ENCODE measurements at places on chromosomes 5 and 9.

GRCh38 chr5:39578887-39579497 lies 154.2 kb upstream of the DAB2 start:
- DNase-seq: no peak

- no peak for DNase-seq
Observed at GRCh38 chr5:82748688-82749460, 328.3 kb downstream of the TMEM167A start.

- no peak for DNase-seq
Observed at GRCh38 chr5:71893451-71893850, 174.4 kb downstream of the CARTPT start.

DNA sequence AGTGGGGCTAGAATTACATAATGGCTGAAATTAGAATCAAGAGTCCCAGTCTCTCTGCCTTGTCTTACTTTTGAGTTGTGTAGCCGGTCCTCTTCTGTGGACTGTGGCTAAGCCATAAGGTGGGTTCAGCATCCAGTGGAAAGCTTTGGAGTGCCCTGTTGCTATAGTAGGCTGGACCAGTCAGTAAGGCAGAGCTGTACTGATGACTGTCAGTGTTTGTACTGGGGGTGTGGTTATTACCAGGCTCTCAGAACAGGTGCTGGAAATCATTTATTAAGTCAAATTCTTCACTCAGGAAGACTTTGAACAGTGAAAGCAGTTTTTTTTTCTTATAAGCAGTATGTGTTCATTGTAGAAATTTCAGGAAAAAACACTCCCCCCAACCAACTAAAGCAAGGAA lies 129.4 kb downstream of the ZSWIM6 start:
- no peak for DNase-seq

DNA sequence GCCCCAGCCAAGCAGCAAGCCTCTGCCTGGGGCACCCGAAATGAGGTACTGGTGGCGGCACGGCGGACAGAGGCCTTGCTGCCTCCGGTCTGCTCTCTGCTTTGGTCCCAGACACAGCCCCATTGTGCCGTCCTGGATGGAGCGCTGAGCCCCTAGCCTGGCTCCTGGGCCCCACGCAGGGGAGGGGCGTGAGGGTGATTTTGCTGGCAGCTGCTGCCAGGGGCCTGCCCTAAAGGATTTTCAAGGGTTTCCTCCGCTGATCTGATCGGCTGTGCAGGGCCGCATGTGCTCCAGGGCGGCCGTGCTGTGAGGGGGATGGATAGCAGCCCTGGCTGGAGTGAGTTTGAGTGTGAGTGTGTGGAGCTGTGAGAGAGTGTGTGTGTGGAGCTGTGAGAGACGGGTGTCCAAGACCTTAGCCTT lies 1.3 kb downstream of the GPSM1 start:
- no peak for DNase-seq

- DNase-seq: no peak
Observed at GRCh38 chr5:17619354-17619753, 9.2 kb downstream of the TAF11L12 start.

DNA sequence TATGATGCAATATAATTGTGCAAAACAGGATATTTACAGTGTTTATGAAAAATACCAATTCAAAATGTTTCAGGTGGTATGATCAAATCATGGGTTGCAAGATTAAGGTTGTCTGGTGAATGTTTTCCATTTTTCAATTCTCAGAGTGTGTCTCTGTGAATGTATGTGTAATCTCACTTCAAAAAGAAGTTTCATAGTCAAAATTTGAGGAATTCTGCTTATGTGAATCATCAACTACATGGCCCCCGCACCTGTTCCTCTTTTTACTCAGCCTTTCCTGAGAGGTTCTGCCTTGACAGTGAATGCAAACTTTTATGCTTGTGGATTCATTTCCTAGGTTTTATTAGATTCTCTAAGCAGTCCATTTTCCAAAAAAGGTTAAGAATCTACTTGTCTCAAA lies 32.1 kb downstream of the KCTD16 start:
- no peak for DNase-seq

GRCh38 chr5:178465861-178466288 lies 124.3 kb downstream of the COL23A1 start:
- DNase-seq: no peak

- no peak for DNase-seq
Observed at GRCh38 chr5:171369056-171369455, 18.6 kb upstream of the NPM1 start.

DNA sequence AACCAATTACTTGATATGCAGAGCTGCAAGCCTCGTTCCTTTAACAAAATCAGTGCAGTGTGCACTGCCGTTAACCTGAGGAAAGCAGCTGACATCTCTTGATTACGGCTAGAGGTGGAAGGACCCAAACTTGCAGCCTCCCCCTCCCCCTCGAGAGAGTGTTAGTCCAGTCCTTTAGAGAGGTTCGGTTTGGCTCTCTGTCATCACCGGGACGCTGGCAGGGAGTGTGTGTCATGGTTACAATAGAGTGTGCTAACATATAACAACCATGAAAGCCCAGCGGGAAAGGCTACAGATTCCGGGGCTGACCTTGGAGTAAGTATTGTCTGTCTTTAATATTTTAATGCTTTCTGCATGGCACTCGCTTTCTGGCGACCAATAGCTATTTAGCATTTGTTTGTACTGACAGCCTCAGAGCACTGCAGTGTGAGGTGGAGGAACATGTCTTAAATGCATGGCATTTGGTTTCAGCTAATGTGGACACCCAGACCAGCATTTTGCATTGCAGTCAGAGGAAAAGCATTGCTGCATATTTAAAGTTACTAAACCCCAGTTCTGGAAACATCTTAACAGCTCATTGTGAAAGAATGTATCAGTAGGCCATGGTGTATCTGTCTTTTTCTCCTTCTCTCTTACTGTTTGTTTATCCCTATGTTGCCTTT lies 237.5 kb downstream of the CD180 start:
- peak; percentile 12 for DNase-seq

- no peak for DNase-seq
Observed at GRCh38 chr5:126970517-126971017, 59.8 kb downstream of the MARCHF3 start.

GRCh38 chr5:104170926-104171325 lies 608.3 kb upstream of the NUDT12 start:
- DNase-seq: no peak

DNA sequence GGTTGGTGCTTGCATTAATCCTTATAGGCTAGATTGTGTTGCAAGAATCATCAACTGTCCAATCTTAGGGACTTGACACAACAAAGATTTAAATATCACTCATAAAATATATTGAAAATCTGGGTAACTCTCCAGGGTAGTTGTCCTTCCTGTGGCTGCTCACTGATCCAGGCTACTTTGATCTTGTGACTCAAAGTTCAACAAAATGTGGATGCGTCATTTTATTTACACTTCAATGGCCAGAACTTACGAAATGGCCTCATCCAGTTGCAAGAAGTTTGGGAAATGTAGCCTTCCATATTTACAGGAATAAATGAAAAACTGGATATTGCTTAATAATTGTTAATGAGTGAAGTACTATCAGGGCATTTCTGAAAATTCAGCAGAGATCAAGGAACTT lies 235.5 kb upstream of the ACTBL2 start:
- DNase-seq: no peak

DNA sequence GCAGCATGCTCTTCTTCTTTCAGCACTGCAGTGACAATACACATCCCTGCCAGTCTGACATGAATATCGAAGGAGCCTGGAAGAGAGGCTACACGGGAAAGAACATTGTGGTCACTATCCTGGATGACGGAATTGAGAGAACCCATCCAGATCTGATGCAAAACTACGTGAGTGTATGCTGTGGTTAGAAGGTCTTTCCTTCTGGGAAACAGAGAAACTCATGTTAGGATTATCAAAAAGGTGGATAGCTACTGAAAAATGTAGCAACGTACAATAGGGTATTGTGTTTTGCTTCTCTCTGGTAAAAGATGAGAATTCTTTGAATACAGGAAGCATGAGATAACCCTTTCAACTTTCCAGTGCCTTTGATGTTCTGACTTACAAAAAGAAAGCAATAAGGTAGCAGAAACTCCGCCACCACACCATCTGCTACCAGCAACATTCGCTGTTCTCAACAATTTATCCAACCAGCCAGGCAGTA lies 133.3 kb downstream of the PCSK5 start:
- no peak for DNase-seq

DNA sequence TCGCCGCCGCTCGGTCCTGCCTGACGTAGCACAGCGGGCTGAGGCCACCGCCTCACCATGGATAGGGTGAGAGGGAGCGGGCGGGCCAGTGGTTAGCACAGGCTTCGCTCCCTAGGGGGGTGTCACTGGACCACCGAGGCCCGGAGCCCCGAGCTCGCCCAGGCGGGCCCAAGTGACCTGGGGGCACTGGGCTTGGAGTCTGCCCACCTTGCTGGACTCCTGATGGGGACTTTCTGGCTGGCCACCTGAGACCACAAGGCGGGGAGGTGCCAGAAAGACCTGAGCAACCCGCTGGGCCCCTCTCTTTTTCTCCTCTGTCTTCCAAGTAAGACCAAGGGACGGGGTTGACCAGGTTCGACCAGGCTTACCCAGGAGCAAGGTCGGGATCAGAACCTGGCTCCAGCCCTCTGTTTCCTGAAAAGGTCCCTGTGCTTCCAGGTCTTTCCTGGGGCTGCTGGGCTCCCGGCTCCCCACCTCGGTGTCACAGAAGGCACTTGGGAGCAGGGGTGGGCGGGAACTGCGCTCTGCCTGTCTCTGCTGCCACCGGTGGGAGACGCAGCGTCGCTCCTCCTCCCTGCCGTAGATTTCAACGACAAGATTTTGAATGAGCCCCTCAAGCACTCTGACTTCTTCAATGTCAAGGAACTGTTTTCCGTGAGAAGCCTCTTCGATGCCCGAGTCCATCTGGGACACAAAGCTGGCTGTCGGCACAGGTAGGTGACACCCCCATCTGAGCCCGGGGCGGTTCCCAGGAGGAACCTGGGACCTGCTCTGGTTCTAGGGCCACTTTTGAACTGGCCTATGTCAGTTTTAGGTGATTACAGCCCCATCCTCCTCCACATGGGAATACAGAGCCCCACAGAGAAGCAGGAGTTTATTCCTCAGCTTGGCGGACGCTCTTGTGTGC lies 1.0 kb downstream of the MRPS2 start:
- DNase-seq: no peak

DNA sequence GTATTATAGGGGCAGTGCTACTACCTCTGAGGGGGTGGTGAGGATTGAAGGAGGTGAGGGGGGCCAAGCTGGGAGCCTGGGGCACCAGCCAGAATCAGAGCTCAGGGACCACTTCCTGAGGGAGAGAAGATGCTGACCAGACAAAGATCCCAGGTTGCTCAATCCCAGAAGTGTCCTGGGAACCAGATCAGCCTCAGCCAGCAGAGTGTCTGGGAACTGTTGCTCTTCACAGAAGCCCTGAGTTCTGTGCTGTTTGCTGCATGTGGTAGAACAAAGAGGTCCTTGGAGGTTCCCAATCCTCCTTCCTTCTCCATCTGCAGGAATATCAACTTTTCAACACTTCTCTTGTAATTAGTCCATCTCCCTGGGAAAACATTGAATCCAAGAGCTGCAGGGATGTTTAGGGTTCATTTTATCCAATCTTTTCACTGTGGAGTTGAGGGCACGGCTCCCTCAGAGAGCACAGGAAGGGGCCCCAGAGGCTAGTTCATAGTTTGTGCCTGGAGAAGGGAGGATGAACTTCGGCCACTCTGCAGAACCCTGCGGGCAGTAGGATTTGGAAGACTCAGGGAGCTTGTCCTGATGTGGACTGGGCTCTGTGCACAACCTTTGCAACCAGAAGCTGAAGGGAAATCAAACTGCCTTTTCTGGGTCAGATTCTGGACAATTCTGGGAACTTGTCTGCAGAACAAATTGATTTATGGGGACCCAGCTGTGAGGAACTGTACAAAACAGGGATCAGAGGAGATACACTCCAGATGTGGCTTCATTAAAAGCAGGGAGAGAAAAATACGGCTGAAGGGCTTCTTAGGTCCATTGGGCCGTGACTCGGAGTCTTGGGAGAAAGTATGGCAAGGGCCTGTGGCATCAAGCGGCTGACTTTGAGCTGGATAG lies 57.1 kb downstream of the GALNT12 start:
- no peak for DNase-seq

DNA sequence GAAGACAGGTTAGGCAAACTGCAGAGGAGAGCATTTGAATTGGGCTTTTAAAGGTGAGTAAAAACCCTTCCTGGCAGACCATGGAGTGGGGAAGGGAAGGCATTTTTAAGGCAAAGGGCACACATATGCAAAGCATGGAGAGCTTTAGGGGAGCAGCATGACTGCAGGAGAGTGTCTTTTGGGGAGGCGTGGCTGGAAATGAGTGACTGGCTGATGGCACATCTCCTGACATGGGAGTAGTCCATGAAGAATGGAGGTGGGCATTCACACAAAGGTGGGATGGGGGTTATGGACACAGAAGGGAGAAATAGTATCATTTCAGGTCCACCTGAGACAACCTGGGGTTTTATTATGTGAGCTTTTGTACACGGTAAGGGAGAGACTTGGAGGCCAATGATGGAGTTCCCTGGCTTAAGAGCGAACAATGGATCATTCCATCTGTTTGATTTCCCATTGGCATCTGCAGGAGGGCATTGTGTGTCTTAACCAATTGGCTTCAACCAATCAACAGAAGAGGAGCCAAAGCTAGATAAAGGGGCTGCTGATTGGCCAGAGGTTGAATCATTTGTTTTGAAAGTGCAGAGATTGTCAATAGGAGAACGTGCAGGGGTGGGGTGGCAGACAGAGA lies 2.1 kb downstream of the NSG2 start:
- DNase-seq: no peak

DNA sequence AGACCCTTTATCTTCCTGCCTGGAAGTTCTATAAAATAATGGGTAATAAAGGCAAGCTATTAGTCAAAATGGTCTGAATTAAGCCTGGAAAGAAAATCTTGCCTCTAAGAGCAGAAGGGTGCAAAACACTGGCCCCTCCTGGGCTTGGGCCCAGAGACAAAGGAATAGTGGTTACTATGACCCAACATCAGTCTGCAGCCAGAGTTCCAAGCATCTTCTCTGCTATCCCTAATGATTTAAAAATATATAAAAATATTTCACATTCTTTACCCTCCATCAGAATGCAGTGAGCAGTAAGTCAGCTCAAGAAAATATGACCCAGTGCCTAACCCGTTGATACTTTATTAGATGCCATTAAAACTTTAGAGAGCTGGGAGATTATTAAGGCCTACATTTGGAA lies 14.7 kb downstream of the TNFAIP8 start:
- DNase-seq: no peak

GRCh38 chr9:124267271-124267807 lies 9.6 kb downstream of the NEK6 start:
- DNase-seq: peak; percentile 87

GRCh38 chr5:170439223-170439943 lies 50.2 kb upstream of the KCNMB1 start:
- no peak for DNase-seq

DNA sequence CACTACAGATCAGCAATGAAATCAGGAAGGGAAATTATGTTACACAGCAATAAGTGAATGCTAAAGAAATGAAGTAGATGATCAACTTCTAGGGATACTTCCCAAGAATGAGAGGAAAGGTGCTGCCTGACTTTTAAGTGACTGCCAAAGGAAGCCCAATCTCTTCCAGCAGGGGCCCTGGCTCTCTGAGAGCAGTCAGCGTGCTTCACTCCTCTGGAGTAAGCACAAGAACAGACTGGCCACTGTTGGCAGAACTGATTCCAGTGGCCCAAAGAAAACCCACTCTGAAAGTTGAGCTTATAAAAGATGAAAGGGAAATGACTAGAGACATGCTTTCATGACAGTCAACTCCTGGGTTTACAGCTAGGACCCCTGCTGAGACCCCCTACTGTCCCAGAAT lies 41.8 kb downstream of the MTMR12 start:
- no peak for DNase-seq

- DNase-seq: no peak
Observed at GRCh38 chr5:126561908-126562307, 33.1 kb downstream of the ALDH7A1 start.

- no peak for DNase-seq
Observed at GRCh38 chr9:6758248-6758497, 400 bp downstream of the KDM4C start.

- no peak for DNase-seq
Observed at GRCh38 chr9:94528886-94529285, 26.0 kb upstream of the PCAT7 start.

All from NCI-H774 (cell line).